ENCODE measurements at places on chromosomes 1 and 21.

GRCh38 chr1:94316836-94317789 lies 79.7 kb upstream of the ARHGAP29 start:
- no peak for DNase-seq

- no peak for DNase-seq
These were observed 18.3 kb upstream of the PLEKHA6 start for GRCh38 chr1:204377800-204378668.

DNA sequence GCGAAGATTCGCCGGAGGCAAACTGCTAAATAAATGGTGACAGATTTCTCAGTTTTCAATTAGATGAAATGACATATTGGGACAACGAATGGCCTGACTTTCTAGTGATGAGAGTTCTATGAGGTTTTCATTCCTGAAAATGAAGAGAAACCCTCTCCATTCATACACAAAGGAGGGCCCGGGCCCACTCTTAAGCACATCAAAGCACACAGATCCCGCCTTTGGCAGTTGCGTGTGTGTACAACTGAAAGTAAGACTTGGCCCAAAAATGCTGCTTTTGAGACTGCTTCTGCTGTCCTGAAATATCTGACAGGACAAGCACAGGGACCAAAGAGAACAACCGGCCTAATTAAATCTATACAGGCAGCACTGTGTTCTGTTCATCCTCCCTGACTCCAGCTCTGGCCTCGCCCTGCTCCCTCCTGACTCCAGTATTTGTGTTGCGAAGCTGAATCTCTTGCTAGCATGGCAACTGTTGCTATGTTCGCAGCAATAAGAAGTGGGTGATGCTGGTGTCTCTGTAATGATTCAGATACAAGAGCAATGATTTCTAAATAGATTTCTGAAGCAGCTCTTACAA lies 7.4 kb downstream of the LRRC53 start:
- no peak for DNase-seq

- DNase-seq = no peak
These were observed 2.8 kb upstream of the EYA3 start for GRCh38 chr1:28091043-28091781.

GRCh38 chr21:42351626-42352440 lies 1.0 kb upstream of the TFF2 start:
- DNase-seq = no peak

- peak; percentile 33 for DNase-seq
These were observed 25.5 kb upstream of the MTMR11 start for GRCh38 chr1:149962039-149962647.

GRCh38 chr1:56387071-56387740 lies 192.2 kb downstream of the PLPP3 start:
- DNase-seq = no peak

DNA sequence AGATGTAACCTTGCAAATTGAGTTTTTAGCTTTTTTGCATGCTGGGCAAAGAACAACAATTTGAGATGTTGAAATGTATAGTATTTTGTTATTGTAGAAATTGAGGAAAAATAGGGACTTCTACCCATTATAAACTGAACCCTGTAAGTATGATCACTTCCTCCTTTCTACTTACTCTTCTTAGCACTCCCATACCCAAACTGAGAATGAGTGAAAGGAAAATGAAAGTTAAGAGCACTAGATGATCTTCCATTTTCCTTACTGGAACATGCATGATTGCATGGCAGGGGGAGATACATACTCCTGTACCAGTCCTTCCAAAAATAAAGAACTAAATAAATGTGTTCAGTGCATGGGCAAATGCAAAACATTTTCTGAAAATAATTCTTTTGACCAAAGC lies 107.4 kb upstream of the KIAA1614 start:
- no peak for DNase-seq

All from epithelial cell of prostate (primary cell).